Progenitor cell of endocrine pancreas (in vitro differentiated cells): ENCODE measurements at places on chromosomes 13 and 19. TPM values are rescaled to one million over a fixed set of nuclear protein-coding genes. Genes with fewer than 3 reads are reported as not detected.

The ADGRE2 gene
- not detected in 2 replicates for total RNA-seq

The KLK6 gene
- 0.62 and 1.2 TPM in 2 replicates for total RNA-seq

The MIR17HG gene
- total RNA-seq = 13.8 and 14.0 TPM in 2 replicates

The ALOX5AP gene
- total RNA-seq = not detected in 2 replicates

The PPFIA3 gene
- total RNA-seq = 6.7 and 8.5 TPM in 2 replicates

The RNF17 gene
- not detected in 2 replicates for total RNA-seq

The LIN7B gene
- total RNA-seq = 7.0 and 9.3 TPM in 2 replicates

The LILRB5 gene
- total RNA-seq = not detected in 2 replicates

The ZNF223 gene
- total RNA-seq = 14.2 and 14.4 TPM in 2 replicates

DNA sequence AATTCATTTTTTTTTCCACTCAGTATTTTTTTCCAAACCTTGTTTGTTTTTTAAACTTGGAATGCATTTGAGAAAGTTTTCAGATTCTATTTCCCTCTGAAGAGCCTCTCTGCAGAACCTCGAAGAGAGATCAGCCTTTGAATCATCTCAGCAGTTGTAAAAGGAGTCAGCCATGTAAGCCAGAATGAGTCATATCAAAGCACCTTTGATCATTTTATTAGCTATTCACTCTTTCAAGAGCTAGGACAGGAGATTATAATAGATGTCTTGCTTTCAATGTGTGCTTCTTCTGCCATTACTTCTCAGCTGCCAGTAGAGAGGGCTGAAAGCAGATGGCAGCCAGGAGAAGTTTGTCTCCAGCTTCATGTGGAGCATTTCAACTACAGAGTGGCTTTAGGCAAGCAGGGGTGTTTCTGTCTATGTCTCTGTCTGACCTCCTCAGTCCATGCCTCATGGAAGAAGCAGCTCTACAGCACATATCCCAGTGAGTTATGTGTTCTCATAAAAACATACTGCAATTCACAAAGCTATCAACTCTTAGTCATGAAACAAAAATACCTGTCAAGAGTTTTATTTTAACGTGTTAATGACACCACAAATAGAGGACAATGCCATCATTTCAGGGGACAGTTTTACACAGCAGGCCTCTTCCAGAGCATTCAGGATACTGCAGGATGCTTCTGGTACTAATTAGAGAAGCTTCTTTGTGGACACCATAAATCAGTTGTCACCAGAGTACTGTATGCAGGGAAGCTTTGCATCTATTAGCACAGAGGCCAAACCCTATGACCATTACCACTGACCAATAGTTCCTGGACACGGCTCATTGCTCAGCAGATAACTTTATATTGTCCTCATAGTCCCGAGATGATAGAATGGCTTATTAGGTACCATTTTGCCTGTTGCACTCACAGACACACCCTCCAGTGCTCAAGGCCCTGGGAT lies 94.3 kb downstream of the NHLRC3 start:
- H3K27ac ChIP-seq = no peak overlapping the region
- H3K27me3 ChIP-seq = no peaks in the 10 kb centered on the region
- peaks cover 4% of the 10 kb centered on the region for H3K4me1 ChIP-seq
- H3K36me3 ChIP-seq = no peaks in the 10 kb centered on the region

GRCh38 chr13:48184260-48184659 lies 48.7 kb upstream of the ITM2B start:
- H3K27ac ChIP-seq = no peak overlapping the region
- H3K36me3 ChIP-seq = no peaks in the 10 kb centered on the region
- no peak for DNase-seq
- H3K4me3 ChIP-seq = no peak overlapping the region
- H3K4me1 ChIP-seq = no peaks in the 10 kb centered on the region

GRCh38 chr19:14510311-14511228 lies 7.6 kb downstream of the DNAJB1 start:
- H3K4me3 ChIP-seq = no peak overlapping the region
- peak overlapping the region; percentile 93 for H3K27ac ChIP-seq
- H3K4me1 ChIP-seq = peaks cover 41% of the 10 kb centered on the region
- no peaks in the 10 kb centered on the region for H3K27me3 ChIP-seq
- H3K36me3 ChIP-seq = peaks cover 12% of the 10 kb centered on the region

DNA sequence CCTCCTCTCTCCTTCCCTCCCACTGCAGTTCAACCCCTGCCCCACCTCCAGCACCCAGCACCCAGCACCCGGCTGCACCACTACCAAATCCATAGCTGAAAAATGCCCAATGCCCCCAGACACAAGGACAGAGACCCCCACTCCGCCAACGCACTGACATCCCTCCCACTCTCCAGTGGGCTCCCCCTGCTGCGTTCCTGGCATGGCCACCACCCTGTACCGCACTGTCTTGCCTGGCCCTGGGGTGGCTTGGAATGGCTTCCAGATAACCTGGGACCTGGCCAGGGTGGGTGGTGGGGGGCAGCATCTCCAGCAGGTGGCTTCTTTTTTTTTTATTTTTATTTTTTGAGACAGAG lies 5.8 kb upstream of the MKNK2 start:
- H3K36me3 ChIP-seq = no peaks in the 10 kb centered on the region
- H3K4me3 ChIP-seq = no peak overlapping the region
- no peak overlapping the region for H3K27ac ChIP-seq
- DNase-seq = no peak
- H3K4me1 ChIP-seq = peaks cover 17% of the 10 kb centered on the region

DNA sequence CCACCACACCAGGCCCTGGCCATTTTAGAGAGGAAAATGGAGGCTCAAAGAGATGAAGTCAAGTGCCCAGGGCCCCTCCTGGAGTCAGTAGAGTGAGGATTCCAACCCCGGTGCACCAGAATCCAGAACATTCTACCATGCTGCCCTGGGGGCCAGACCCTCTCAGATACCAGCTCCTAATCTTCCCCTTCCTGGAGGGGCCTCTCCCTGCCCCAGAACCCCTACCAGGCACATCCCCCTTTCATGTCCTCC lies 11.1 kb downstream of the CAPN12 start:
- DNase-seq = no peak
- H3K27me3 ChIP-seq = peaks cover 8% of the 10 kb centered on the region

- no peak for DNase-seq
- no peaks in the 10 kb centered on the region for H3K36me3 ChIP-seq
- no peak overlapping the region for H3K27ac ChIP-seq
- H3K4me1 ChIP-seq = no peaks in the 10 kb centered on the region
- H3K4me3 ChIP-seq = no peak overlapping the region
- peaks cover 17% of the 10 kb centered on the region for H3K27me3 ChIP-seq
Measured at GRCh38 chr19:8648240-8648639, 17.8 kb downstream of the NFILZ start.

GRCh38 chr19:41327576-41328156 lies 17.7 kb downstream of the CCDC97 start:
- no peak for DNase-seq
- H3K27me3 ChIP-seq = peaks cover 11% of the 10 kb centered on the region
- peaks cover 35% of the 10 kb centered on the region for H3K4me1 ChIP-seq
- H3K36me3 ChIP-seq = peaks cover 3% of the 10 kb centered on the region
- no peak overlapping the region for H3K27ac ChIP-seq

- no peaks in the 10 kb centered on the region for H3K36me3 ChIP-seq
- peaks cover 9% of the 10 kb centered on the region for H3K4me1 ChIP-seq
- no peak for DNase-seq
- H3K27me3 ChIP-seq = peaks cover 20% of the 10 kb centered on the region
Measured at GRCh38 chr13:27411341-27411740, 13.1 kb upstream of the GTF3A start.

GRCh38 chr13:42967660-42968059 lies 24.4 kb downstream of the EPSTI1 start:
- H3K27me3 ChIP-seq = no peaks in the 10 kb centered on the region
- no peak overlapping the region for H3K27ac ChIP-seq
- H3K4me1 ChIP-seq = peaks cover 18% of the 10 kb centered on the region
- H3K4me3 ChIP-seq = no peak overlapping the region

DNA sequence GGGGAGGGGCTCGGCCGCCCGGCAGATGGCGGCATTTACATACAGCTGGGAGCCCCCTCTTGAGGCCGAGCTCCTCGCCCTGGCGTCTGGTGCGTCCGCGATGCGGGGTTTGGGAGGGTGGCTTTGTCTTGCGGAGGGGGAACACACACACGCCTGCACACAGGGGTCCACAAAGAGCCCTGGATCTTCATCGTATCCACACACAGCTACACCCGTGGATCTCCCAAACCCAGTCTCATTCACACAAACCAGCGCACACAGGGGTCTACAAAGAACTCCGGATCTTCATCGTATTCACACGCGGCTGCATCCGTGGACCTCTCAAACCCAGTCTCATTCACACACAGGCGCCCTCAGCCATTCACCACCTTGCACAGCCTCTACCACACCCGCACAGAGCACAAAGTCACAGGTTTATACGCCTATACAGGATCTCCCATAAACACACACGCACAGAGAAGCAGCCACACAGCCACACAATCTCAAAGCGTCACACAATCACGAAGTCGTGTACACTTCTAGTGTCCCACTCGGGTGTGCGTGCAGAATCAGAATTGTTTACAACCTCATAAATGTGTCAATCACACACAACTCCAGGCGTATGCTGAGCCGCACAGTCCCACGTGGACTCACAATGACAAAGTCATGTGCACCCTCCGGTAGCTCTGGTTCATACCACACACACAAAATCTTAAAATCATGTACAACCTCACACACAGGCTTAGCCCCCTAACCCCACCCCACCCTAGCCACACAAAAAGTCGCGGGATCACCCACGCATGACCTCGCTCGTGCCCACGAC lies 550 bp upstream of the DLL3 start:
- peak overlapping the region; percentile 43 for H3K4me3 ChIP-seq
- DNase-seq = peak; percentile 37

DNA sequence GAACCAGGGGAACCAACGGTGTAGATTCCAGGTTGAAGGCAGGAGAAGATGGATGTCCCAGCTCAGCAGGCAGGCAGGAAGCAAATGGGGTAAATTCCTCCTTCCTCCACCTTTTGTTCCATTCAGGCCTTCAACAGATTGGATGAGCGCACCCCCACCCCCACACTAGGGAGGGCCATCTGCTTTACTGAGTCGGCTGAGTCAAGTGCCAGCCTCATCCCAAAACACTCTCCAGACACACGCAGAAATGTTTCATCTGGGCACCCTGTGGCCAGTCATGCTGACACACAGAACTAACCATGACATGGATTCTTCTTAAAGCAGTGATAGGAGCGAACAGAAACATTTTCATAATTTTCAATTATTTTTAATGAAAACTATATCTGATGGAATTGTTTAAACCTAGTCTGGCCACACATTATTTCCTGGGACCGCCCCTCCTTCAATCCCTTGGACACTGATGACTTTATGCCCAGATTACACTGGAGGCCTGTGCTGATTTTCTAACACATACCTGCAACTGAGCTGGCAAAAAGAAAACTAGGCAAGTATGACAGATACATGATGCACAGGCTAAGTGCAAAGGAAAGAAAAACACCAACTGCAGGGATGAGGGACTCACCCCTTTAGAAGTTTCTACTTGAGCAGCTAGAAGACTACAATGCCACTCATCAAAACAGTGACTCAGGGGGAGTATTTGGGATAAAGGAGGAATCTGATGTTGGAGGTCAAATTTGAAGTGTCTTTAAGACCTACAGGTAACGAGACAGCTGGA lies 154.2 kb downstream of the TNFRSF19 start:
- no peak overlapping the region for H3K4me3 ChIP-seq
- no peaks in the 10 kb centered on the region for H3K4me1 ChIP-seq
- H3K36me3 ChIP-seq = peaks cover 2% of the 10 kb centered on the region
- H3K27me3 ChIP-seq = no peaks in the 10 kb centered on the region
- no peak for DNase-seq
- no peak overlapping the region for H3K27ac ChIP-seq

DNA sequence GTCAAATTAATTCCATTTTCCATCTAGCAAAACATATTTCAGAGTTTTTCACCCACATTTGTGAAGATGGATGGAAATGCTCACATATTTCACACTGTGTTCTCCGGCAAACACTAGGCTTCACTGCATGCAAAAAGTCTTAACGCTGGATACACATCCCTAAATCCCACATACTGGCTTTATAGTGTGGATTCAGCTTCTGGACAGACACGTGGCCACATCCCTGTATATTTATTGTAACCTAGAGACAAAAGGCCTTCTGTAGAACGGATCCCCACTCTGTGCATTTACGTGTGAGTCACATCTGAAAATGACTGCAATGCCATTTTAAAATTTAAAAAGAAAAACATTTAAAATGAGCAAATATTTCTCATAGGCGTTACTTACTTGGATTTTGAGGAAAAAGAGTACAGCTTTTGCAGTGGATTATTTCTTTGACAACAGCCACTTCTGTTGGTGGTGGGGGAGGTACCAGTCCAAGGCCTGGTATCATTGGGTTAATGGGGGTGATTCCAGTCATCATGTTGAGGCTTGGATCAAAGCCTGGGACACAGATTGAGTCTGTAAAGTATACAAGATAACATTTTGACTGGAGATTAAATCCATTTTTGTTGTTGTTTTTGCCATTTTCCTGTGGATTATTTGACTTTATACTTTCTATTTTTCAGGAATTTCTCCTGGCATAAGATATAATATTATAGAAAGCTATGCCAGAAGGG lies 337.7 kb downstream of the DNAJC15 start:
- no peaks in the 10 kb centered on the region for H3K27me3 ChIP-seq
- DNase-seq = no peak
- H3K4me3 ChIP-seq = no peak overlapping the region
- no peaks in the 10 kb centered on the region for H3K36me3 ChIP-seq
- H3K4me1 ChIP-seq = peaks cover 11% of the 10 kb centered on the region
- no peak overlapping the region for H3K27ac ChIP-seq

DNA sequence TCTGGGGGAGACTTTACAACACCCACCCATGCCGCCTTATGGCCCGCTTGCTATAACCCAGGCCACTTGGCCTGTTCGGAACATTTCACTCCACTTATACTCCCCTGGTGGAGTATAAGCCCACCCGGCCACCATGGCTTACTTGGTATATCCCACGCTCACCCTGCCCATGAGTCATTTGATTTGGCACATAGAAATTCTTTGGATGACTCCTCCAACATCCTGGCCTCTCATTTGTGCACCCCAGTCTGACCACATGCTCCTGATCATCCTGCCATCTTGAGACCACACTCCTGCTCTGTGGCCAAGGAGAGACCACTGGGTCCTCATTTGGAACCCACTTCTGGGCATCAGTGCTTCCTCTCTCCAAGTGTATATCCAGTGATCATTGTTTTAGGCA lies 5.2 kb downstream of the SPACA6 start:
- H3K4me1 ChIP-seq = peaks cover 15% of the 10 kb centered on the region
- peaks cover 30% of the 10 kb centered on the region for H3K36me3 ChIP-seq
- no peak overlapping the region for H3K27ac ChIP-seq
- no peaks in the 10 kb centered on the region for H3K27me3 ChIP-seq
- DNase-seq = no peak

GRCh38 chr19:14142262-14143190 lies 6.1 kb upstream of the ASF1B start:
- no peak overlapping the region for H3K4me3 ChIP-seq
- no peak for DNase-seq
- no peaks in the 10 kb centered on the region for H3K36me3 ChIP-seq
- H3K4me1 ChIP-seq = no peaks in the 10 kb centered on the region

DNA sequence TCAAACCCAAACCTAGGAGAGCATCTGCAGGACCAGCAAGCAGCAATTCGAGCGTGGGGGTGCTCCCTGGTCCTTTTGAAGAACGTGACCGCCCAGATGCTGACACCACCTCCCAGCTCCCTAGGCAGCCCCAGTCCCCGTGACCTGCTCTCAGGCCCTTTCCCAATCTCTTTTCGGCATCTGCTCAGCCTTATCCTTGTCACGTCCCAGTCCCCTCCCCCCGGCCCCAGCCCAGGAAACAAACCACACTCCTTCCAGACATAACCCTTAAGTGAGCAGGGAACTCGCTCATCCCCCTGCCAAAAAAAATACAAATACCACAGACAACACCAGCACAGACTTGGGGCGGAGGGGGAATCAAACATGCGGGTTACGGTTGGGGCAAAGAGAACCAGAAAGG lies 3.3 kb downstream of the MLLT1 start:
- H3K27ac ChIP-seq = peak overlapping the region; percentile 57
- no peaks in the 10 kb centered on the region for H3K27me3 ChIP-seq
- no peak for DNase-seq
- peak overlapping the region; percentile 7 for H3K4me3 ChIP-seq
